ENCODE measurements at places on chromosomes 4 and X.

DNA sequence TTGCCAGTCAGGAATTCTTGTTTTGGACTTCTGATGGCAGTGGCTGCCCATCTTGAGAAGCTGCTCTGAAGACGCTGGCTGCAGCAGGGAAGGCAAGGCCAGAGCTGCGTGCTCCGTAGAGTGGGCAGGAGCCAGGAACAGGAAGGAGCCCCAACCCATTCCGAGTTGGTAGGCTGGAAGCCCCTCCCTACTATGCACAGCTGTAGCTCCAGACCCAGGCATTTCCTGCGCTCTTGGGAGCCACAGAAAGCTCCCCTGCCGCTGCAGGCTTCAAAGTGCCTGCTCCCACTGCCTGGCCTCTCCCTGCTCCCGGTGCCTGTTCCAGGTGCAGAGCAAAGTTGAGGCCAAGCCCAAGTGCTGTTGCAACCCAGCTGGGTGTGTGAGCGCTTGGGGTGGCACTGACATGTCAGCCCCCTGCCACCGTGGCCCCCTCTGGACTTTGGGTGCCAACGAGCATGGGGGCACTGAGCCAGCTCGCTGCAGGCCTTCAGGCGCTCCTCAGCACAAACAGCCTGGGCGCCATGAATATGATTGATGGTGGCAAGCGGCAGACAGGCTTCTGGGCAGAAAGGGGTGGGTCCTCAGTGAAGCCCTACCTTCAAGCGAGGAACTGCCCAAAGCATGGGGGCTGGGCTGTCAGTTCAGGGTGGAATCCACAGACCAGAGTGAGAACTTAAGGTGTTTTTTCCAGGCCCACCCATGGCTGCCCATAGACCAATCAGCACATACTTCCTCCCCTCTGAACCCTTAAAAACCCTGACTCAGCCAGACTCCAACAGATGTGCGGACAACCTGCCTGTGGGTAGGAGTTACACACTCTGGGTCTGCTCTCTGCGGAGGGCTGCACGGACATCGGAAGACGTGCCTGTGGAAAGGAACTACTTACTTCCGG is 677.2 kb upstream of the INTU start:
- H3K4me3 ChIP-seq: no peak overlapping the region
- DNase-seq: no peak
- no peaks in the 10 kb centered on the region for H3K36me3 ChIP-seq
- H3K4me1 ChIP-seq: no peaks in the 10 kb centered on the region
- H3K27ac ChIP-seq: no peak overlapping the region

DNA sequence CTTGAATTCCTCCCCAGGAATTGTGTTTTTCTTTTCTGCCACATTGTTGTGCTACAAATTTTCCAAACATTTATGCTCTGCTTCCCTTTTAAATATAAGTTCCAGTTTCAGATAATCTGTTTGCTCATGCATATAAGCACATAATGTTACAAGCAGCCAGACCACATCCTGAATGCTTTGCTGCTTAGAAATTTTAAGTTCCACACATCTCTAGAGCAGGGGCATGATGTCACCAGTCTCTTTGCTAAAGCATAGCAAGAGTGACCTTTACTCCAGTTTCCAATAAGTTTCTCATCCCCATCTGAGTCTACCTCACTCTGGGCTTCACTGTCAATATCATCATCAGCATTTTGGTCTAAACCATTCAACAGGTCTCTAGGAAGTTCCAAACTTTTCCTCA is 932.5 kb downstream of the SH3BGRL start:
- no peak overlapping the region for H3K27ac ChIP-seq
- no peak overlapping the region for H3K4me3 ChIP-seq
- H3K4me1 ChIP-seq: no peaks in the 10 kb centered on the region
- DNase-seq: no peak

- no peak overlapping the region for H3K27ac ChIP-seq
- no peak overlapping the region for H3K4me3 ChIP-seq
- no peaks in the 10 kb centered on the region for H3K36me3 ChIP-seq
Observed at GRCh38 chr4:140888054-140888453, 131.9 kb upstream of the TBC1D9 start.

- no peak for DNase-seq
- no peak overlapping the region for H3K4me3 ChIP-seq
- no peaks in the 10 kb centered on the region for H3K36me3 ChIP-seq
- no peaks in the 10 kb centered on the region for H3K4me1 ChIP-seq
Observed at GRCh38 chr4:156677656-156678055, 293.9 kb downstream of the PDGFC start.

DNA sequence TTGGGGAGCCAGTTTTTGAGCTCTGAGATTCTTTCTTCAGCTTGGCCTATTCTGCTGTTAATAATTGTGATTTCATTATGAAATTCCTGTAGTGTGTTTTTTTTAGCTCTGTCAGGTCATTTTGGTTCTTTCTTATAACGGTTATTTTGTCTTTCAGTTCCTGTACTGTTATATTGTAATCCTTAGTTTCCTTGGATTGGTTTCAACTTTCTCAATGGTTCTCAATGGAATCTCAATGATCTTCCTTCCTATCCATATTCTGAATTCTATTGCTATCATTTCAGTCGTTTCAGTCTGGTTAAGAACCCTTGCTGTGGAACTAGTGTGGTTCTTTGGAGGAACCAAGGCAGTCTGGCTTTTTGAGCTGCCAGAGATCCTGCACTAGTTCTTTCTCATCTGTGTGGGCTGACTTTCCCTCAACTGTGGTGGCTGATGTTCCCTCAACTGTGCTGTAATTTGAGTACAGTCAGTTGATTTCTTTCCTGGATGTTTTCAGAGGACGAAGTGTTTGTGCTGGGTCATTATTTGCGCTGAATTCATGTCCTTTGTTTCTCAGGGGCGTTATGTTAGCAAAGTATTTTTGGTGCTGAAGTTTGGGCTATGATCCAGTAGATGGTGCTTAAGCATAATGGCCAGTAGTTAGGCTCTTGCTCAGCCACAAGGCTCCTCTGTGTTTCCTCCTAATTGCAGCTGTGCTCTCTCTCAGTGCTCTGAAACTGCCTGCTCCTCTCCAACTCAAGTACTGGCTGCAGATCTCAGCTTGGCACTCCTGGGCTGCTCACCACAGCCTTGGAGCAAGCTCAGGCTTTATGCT is 27.5 kb downstream of the ENPEP start:
- H3K4me3 ChIP-seq: no peak overlapping the region
- no peaks in the 10 kb centered on the region for H3K4me1 ChIP-seq
- no peak for DNase-seq
- H3K27me3 ChIP-seq: no peaks in the 10 kb centered on the region
- no peak overlapping the region for H3K27ac ChIP-seq

DNA sequence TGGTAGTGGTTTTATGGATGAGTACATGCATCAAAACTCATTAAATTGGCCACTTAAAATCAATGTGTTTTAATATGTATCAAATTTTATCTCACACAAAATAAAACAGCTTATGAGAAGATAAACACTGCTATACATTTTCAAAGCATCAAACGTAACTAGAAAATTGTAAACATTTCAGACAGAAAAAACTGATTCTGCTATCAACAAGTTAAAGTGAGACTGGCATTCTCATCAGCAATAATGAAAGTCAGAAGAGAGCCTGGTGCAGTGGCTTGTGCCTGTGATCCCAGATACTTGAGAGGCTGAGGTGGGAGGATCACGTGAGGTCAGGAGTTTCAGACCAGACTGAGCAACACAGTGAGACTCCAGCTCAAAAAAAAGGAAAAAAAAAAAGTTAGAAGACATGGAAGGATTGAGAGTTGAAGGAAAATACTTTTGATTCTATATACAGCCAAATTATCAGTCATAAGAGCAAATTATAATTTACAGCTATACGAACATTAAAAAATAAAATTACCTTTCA is 2.9 kb downstream of the TBCK start:
- H3K4me3 ChIP-seq: no peak overlapping the region
- DNase-seq: no peak
- no peaks in the 10 kb centered on the region for H3K27me3 ChIP-seq
- peaks cover 5% of the 10 kb centered on the region for H3K36me3 ChIP-seq
- no peak overlapping the region for H3K27ac ChIP-seq

GRCh38 chr4:146342600-146343192 is 128.4 kb downstream of the REELD1 start:
- H3K4me3 ChIP-seq: no peak overlapping the region
- no peaks in the 10 kb centered on the region for H3K36me3 ChIP-seq
- H3K4me1 ChIP-seq: no peaks in the 10 kb centered on the region
- H3K27me3 ChIP-seq: no peaks in the 10 kb centered on the region
- H3K27ac ChIP-seq: no peak overlapping the region

DNA sequence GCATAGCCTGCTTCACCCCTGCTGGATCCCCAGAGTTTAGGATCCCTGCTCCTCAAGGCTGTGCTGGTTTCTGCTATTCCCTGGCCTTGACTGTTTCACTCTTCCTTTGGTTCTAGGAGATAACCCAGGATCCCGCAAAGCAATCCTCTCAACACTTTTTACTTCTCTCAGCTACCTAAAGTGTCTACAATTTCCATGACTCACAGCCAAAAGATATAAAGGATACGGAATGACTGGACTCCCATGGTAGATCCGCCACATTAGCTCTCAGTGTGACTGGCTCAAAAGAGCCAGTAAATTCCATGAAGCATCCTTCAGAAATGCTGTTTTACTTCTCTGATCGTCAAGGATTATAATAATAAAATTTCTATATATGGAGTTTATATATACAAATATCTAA is 66.3 kb upstream of the TMEM164 start:
- H3K4me1 ChIP-seq: no peaks in the 10 kb centered on the region
- no peaks in the 10 kb centered on the region for H3K36me3 ChIP-seq
- H3K27me3 ChIP-seq: no peaks in the 10 kb centered on the region

Data from thymus (tissue), 14 donors.